Purkinje cell (primary cell): ENCODE measurements at places on chromosomes 5 and 9. TPM values are rescaled to one million over a fixed set of nuclear protein-coding genes. Genes with fewer than 3 reads are reported as not detected.

The CTSV gene
- polyA plus RNA-seq, result 2.4 TPM in 1 of 2 replicates, not detected in the other

The STXBP1 gene
- 125 and 169 TPM in 2 replicates for polyA plus RNA-seq

The NME5 gene
- 113 and 125 TPM in 2 replicates for polyA plus RNA-seq

The PCDH1 gene
- 0.30 TPM in 1 of 2 replicates, not detected in the other for polyA plus RNA-seq

The ADAMTS13 gene
- polyA plus RNA-seq, result 1.7 and 3.4 TPM in 2 replicates

The PCDHA7 gene
- 0.39 and 0.71 TPM in 2 replicates for polyA plus RNA-seq

The TLN1 gene
- polyA plus RNA-seq, result 0.22 and 1.1 TPM in 2 replicates

The ANKRD34B gene
- polyA plus RNA-seq, result not detected in 2 replicates

The PAX5 gene
- polyA plus RNA-seq, result not detected in 2 replicates

The TEX48 gene
- not detected in 2 replicates for polyA plus RNA-seq

The TLE4 gene
- 4.2 and 13.8 TPM in 2 replicates for polyA plus RNA-seq

The OBP2B gene
- not detected in 2 replicates for polyA plus RNA-seq

The DNAI1 gene
- polyA plus RNA-seq, result 2.1 TPM in 1 of 2 replicates, not detected in the other

The SMARCA2 gene
- polyA plus RNA-seq, result 103 and 113 TPM in 2 replicates

The SLC31A1 gene
- polyA plus RNA-seq, result 2.3 and 8.2 TPM in 2 replicates

The FBP1 gene
- 0.59 TPM in 1 of 2 replicates, not detected in the other for polyA plus RNA-seq

The PRR16 gene
- polyA plus RNA-seq, result 0.25 TPM in 1 of 2 replicates, not detected in the other

The MCC gene
- 5.3 and 7.6 TPM in 2 replicates for polyA plus RNA-seq

The C8G gene
- polyA plus RNA-seq, result 0.90 TPM in 1 of 2 replicates, not detected in the other

The FOXD1 gene
- 0.15 TPM in 1 of 2 replicates, not detected in the other for polyA plus RNA-seq

The TAF1L gene
- not detected in 2 replicates for polyA plus RNA-seq

The ALDH1B1 gene
- polyA plus RNA-seq, result 6.7 and 7.7 TPM in 2 replicates

The PLAC8L1 gene
- polyA plus RNA-seq, result not detected in 2 replicates

The EPB41L4A gene
- polyA plus RNA-seq, result 0.22 and 0.92 TPM in 2 replicates

The PCDHB15 gene
- polyA plus RNA-seq, result 28.7 and 30.0 TPM in 2 replicates

The FRRS1L gene
- 32.1 and 37.6 TPM in 2 replicates for polyA plus RNA-seq

The GPR107 gene
- 9.8 and 17.1 TPM in 2 replicates for polyA plus RNA-seq

The NPR3 gene
- not detected in 2 replicates for polyA plus RNA-seq

The TMEM174 gene
- not detected in 2 replicates for polyA plus RNA-seq

The GFI1B gene
- polyA plus RNA-seq, result not detected in 2 replicates

The SLC34A3 gene
- polyA plus RNA-seq, result not detected in 2 replicates

The CRHBP gene
- 9.1 TPM in 1 of 2 replicates, not detected in the other for polyA plus RNA-seq

The ADGRD2 gene
- polyA plus RNA-seq, result not detected in 2 replicates

The MELK gene
- polyA plus RNA-seq, result not detected in 2 replicates

The GLRA1 gene
- 0.35 TPM in 1 of 2 replicates, not detected in the other for polyA plus RNA-seq

The ISL1 gene
- polyA plus RNA-seq, result 0.10 TPM in 1 of 2 replicates, not detected in the other

The IL9 gene
- polyA plus RNA-seq, result not detected in 2 replicates

The C9orf78 gene
- polyA plus RNA-seq, result 70.4 and 116 TPM in 2 replicates

The CXXC5 gene
- polyA plus RNA-seq, result 10.5 and 18.9 TPM in 2 replicates

The PTPRD gene
- polyA plus RNA-seq, result 8.1 and 17.0 TPM in 2 replicates

The FBXL7 gene
- polyA plus RNA-seq, result not detected in 2 replicates

The BTNL9 gene
- not detected in 2 replicates for polyA plus RNA-seq

The ACOT12 gene
- not detected in 2 replicates for polyA plus RNA-seq

The CCDC187 gene
- not detected in 2 replicates for polyA plus RNA-seq

The C9orf43 gene
- not detected in 2 replicates for polyA plus RNA-seq

The PCDHB9 gene
- polyA plus RNA-seq, result 0.21 and 0.81 TPM in 2 replicates

The GPX8 gene
- polyA plus RNA-seq, result 1.8 and 12.3 TPM in 2 replicates

The SPATA31A3 gene
- not detected in 2 replicates for polyA plus RNA-seq

The C7 gene
- 0.28 TPM in 1 of 2 replicates, not detected in the other for polyA plus RNA-seq

The TNFSF15 gene
- not detected in 2 replicates for polyA plus RNA-seq

The TOPORS gene
- 14.9 and 15.0 TPM in 2 replicates for polyA plus RNA-seq

The PCDHGA7 gene
- 0.73 and 1.8 TPM in 2 replicates for polyA plus RNA-seq

The KIF24 gene
- 0.07 and 0.23 TPM in 2 replicates for polyA plus RNA-seq

The SV2C gene
- polyA plus RNA-seq, result 50.4 and 53.8 TPM in 2 replicates
